Activated T-helper 9 cell treated with anti-CD3 and anti-CD28 coated beads, Interleukin-2, amount 50 U/mL, for 16 hours (primary cell): ENCODE measurements at places on chromosomes 4 and X.

GRCh38 chrX:38606821-38607220 lies 45.5 kb downstream of the TSPAN7 start:
- no peak for DNase-seq

- no peak for DNase-seq
Observed at GRCh38 chr4:19187096-19187495, 1064.6 kb upstream of the SLIT2 start.

GRCh38 chr4:101710806-101711205 lies 79.7 kb upstream of the BANK1 start:
- DNase-seq = no peak

- DNase-seq = no peak
Observed at GRCh38 chr4:53489279-53489889, 101.9 kb downstream of the LNX1 start.

DNA sequence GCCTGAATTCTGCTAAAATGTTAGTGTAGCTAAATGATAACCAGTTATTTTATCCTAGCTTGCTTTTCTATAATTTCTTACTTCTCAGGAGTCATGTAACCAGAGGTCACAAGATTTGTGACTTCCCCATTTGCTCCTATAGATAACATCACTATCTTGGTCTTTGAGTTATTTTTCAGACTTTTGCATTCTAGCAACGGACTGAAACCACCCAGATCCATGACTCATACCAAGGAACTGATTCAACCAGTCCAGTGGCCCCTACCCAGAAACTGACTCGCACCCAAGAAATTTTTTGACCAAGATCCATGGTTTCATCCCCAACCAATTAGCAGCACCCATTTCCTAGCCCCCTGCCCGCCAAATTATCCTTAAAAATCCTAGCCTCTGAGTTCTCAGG lies 50.0 kb downstream of the IQCM start:
- no peak for DNase-seq

DNA sequence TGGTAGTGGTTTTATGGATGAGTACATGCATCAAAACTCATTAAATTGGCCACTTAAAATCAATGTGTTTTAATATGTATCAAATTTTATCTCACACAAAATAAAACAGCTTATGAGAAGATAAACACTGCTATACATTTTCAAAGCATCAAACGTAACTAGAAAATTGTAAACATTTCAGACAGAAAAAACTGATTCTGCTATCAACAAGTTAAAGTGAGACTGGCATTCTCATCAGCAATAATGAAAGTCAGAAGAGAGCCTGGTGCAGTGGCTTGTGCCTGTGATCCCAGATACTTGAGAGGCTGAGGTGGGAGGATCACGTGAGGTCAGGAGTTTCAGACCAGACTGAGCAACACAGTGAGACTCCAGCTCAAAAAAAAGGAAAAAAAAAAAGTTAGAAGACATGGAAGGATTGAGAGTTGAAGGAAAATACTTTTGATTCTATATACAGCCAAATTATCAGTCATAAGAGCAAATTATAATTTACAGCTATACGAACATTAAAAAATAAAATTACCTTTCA lies 2.9 kb downstream of the TBCK start:
- no peak for DNase-seq

GRCh38 chrX:42119076-42119475 lies 195.7 kb upstream of the CASK start:
- no peak for DNase-seq

DNA sequence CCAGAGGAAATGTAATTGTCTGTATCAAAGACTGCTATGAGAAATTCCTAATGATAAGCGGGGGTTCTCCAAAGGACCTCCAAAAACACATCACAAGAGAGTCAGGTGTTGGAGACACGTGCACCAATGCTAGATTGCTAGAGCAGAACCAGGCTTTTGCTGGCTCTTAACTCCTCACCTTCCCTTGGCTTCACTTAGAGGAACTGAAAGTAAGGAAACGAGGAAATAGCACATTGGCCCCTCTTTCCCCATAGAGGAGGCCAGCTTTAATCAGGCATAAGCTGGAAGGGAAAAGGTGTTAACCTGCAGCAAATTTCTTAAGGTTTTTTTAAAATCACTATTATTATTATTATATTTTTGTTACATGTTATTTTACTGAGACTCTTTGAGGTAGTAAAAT lies 13.6 kb downstream of the OTC start:
- no peak for DNase-seq

DNA sequence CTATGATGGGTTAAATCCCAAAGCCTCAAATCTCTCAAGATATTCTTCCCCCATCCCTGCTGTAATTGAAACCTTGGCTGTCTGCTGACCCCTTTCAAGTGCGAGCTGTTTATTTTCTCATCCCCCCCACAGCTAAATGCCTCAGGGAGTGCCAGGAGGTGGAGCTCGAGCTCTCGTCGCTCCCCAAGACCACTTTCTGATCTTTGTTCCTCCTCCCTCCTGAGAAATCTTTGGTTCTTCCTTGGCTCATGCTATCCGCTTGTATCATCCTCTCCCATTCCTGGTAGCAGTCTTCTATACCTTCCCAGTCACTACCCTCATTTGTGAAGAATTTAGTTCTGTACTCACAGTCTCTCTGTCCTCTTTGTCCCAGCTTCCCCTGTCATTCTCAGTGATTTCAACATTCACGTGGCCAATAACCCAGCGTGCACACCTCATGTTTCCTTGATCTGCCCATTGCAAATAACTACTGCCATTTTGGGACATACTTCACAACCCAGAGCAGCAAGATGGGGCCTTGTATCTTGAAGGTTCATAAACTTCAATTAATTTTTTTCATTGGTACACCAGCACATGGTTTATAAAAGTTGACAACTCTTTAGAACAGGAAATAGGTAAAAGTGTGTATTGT lies 9.2 kb upstream of the SLC25A43 start:
- no peak for DNase-seq

- no peak for DNase-seq
Observed at GRCh38 chr4:31482691-31483090, 762.5 kb downstream of the PCDH7 start.

DNA sequence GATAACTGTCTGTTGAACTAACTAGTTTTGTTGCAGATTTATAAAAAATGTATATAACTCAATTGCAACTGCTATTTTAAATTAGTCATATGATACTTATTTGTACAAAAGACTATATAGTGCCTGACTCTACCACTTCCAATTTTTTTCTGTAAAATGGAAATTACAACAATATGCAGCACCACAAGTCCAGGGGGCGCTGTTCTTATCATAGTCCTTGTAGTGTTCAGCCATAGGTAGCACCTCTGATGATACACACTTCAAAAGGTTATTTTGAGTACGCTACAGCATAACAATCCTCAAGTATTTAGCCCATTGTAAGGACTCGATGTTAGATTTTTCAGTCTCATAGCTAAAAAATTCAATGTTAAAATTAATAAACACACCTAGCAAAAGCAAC lies 174.9 kb downstream of the CORIN start:
- DNase-seq = peak; percentile 2

DNA sequence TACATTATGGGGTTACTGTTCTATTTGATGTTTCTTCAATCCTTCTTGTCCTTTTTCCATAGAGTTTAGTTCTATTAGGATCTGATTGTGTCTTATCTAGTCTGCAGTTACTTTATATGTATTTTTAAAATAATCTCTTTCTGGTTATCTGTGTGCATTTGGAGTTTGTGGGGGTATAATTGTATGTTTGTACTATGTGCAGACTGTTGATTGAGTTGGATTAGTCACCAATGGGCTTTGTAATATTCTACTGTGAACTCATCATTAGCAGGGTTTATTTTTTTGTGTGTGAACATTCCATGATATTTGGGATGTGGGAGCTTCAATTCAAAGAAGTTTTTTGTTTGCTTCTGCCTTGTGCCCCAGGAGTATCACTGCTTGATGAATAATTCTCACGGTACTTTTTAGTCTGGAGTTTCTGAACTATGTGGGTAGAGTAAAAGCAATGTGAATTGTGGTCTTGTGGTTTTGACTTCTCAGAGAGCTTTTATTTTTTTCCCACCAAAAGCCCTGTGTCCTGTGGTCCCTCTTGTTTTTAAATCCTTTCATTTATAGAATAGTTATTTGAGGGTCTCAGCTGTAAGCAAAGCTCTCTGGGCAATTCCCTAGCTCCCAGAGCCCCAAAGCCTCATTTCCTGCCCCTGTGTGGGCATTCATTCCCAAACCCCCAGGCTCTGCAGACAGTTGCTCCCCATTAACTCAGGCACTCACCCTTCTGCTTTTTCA lies 127.8 kb downstream of the PHKA2 start:
- no peak for DNase-seq

DNA sequence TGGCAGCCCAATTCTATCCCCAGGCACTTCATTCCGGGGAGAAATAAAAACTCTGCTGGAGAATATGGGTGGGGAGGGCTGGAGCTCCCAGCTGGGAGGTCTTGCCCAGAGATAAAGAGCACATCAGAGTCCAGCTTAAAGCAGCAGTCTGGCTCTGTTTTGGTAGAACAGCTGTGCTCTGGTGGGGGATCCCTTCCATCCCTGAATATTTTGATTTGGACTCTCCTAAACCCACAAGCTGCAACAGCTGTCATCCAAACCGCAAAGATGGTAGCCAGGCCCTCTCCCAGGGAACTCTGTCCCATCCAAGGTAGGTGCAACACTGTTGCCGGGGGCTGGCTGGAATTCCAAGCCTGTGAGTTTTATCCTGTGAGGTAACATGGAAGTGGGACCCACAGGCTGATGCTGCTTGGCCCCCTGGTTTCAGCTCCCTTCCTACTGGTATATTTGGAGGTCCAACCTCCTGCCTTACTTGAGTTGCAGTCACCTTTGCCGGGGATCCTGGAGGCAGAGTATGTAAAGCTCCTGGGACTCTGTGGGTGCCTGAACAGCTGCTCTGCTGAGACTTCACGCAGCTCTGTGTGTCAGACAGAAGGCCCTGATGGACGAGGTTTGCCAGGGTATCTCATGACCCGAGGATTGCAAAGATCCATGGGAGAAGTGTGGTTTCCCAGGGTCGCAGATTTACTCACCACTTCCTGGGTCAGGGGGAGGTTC lies 203.5 kb upstream of the ITM2A start:
- DNase-seq = no peak

GRCh38 chrX:71365356-71365874 lies 742 bp upstream of the TAF1 start:
- no peak for DNase-seq

DNA sequence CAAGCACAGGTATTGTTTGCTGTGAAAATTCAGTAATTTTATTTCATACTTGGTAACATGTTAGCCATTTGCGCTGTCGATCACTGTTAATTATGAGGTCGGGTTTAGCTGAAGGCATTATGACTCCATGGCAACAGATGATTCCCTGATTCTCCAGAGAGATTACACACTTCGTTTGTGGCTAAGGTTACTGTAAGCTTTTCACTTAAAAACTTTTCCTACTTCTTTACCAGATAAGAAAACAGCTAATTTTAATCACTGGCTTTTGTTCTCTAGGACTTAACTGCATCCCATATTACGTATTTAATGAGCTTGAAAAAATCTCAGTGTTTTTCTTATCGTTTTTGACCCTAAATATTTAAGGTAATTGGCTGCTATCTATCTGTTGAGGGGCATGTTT lies 2.1 kb downstream of the GSTCD start:
- no peak for DNase-seq

DNA sequence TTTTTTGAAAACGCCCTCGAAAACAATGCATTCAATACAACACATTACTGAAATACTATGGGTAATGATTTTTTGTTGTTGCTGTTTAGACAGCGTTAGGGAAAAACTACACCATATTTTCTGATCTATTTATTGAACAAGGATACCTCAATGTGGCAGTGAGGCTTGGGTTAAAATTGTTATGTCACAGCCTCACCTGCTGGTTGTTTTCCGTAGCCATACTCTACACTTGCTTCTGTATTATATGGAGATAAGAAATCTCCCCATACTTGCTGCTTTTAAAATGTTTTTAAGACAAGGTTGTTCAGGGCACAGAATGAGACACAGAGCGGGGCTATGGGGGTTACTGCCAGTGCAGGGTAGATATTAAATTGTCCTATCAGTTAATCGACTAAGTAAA lies 221.6 kb upstream of the FTHL17 start:
- no peak for DNase-seq

DNA sequence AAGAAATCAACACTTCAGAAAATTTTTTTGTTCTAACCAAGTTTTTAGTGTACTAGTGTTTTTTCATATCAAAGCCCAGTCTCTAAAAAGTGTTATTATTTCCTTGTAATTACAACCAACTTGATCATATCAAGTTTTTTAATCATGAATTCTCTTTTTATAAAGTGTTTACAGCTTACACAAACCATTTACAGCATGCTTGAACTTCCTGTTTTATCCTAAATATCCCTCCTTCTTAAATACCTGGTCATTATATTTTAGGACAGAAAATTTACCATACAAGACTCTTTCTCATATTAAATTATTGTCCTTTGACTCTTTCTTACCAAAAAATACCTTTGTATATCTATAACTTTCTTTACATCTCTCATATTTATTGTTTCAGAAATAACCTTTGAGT lies 89.4 kb upstream of the NPY2R start:
- DNase-seq = no peak

GRCh38 chr4:15488136-15488535 lies 18.5 kb downstream of the CC2D2A start:
- DNase-seq = no peak

DNA sequence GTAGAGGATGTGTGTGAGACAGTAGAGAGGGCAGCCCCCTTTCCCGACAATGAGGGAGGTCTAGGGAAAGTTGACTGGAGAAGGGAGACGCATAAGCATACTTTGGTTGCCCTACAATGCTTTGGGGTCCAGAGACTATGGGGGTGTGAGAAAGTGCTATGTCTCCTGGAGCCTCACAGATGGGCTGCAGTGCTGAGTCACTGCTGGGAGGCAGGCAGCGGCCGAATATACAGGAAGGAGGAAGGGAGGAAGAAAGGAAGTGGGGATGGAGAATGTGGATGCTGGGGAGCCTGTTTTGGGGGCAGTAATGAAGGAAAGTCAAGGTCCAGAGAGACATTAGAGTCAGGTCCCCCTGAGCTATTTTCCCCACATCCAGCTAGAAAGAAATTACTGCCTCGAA lies 12.7 kb downstream of the DRP2 start:
- no peak for DNase-seq

- no peak for DNase-seq
Observed at GRCh38 chrX:1593286-1594271, 2.2 kb downstream of the AKAP17A start.

DNA sequence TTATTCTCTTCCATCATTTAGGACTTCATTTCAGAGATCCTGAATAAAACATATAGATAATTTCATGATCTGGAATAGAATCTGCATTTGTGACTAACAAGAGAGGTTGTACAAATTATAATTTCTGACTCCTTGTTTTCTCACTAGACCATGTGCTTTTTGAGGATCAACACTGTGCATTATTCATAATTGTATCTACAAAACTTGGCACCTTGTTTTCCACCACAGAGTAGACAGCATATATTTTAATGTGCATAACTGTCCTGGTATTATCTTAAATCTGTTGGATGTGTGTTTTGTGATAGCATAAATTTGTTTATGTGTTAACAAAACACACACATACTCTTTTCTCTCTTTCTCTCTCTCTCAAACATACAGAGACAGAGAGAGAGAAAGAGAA lies 514.9 kb upstream of the GALNT7 start:
- no peak for DNase-seq

DNA sequence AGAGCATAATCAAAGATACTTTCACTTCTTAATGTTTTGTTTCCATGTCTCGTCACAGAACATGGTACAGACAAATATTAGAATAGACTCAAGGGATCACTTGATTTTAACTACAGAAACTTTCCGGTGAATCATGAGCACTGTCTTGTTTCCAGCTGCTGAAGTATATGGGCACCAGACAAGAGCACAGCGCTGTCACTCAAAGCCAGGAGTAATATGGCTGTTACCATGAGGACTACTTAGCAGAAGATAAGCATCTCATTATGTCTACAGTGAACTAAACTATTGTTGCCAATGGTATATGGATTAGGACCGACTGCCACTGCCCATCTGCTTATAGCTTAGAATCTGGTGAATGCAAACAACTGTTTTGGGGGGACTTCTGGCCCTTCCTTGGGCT lies 34.3 kb downstream of the MECP2 start:
- DNase-seq = no peak
